ENCODE measurements at places on chromosomes 3 and 15.

- no peak for DNase-seq
These were observed 186.7 kb downstream of the NLGN1 start for GRCh38 chr3:173584093-173584837.

DNA sequence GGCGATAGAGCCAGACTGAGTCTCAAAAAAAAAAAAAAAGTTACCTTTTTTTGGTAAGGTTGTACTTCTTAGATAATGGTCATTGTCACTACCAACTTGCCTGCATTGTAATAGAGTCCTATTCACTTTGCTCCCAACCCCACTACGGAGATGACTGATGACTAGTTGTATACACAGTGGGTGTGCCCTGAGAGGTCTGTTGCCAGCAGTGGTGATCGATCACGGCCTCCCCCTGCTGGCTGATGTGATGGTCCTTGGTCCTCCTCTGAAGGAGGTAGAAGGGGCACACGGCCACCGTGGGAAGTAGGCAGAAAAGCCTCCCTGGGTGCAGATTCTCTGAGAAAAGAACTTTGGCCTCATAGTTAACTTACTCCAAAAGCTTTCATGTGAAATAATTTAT is 10.7 kb downstream of the GCNT3 start:
- DNase-seq, result peak; percentile 12

- no peak for DNase-seq
These were observed 34.3 kb downstream of the FAIM start for GRCh38 chr3:138642927-138643253.

- DNase-seq, result no peak
These were observed 51.6 kb downstream of the CHDH start for GRCh38 chr3:53794597-53794996.

- no peak for DNase-seq
These were observed 38.7 kb upstream of the FBN1 start for GRCh38 chr15:48683991-48684765.
